ENCODE measurements at places on chromosomes 7 and 10. TPM values are rescaled to one million over a fixed set of nuclear protein-coding genes. Genes with fewer than 3 reads are reported as not detected.

OPN1SW gene
- not detected for total RNA-seq

ADIRF gene
- 23.9 TPM for total RNA-seq

MUC12 gene
- 0.89 TPM for total RNA-seq

ADAM12 gene
- 7.0 TPM for total RNA-seq

TRIL gene
- 1.0 TPM for total RNA-seq

TCAF1 gene
- 22.7 TPM for total RNA-seq

SPAG6 gene
- total RNA-seq: not detected

SEMA4G gene
- total RNA-seq: 0.82 TPM

IFT22 gene
- 7.0 TPM for total RNA-seq

SNX10 gene
- total RNA-seq: 42.1 TPM

MPP7 gene
- total RNA-seq: 11.5 TPM

CALCR gene
- not detected for total RNA-seq

OPN4 gene
- not detected for total RNA-seq

NODAL gene
- not detected for total RNA-seq

SAP25 gene
- 28.0 TPM for total RNA-seq

ZNF3 gene
- total RNA-seq: 29.3 TPM

CHRM2 gene
- not detected for total RNA-seq

LIPM gene
- not detected for total RNA-seq

ATG9B gene
- 1.5 TPM for total RNA-seq

GRB10 gene
- 80.4 TPM for total RNA-seq

SFTPA1 gene
- not detected for total RNA-seq

GDF2 gene
- not detected for total RNA-seq

CCDC3 gene
- 29.4 TPM for total RNA-seq

EPHA1 gene
- 1.5 TPM for total RNA-seq

UNCX gene
- total RNA-seq: not detected

ZNF107 gene
- 19.4 TPM for total RNA-seq

KIAA1217 gene
- total RNA-seq: 23.3 TPM

AKR1C8 gene
- total RNA-seq: not detected

MYH16 gene
- total RNA-seq: not detected

WDFY4 gene
- 96.8 TPM for total RNA-seq

SFMBT2 gene
- 39.4 TPM for total RNA-seq

EMX2 gene
- total RNA-seq: not detected

MEIG1 gene
- total RNA-seq: not detected

LLCFC1 gene
- not detected for total RNA-seq

CPA5 gene
- not detected for total RNA-seq

MYL10 gene
- total RNA-seq: not detected

SYT15B gene
- total RNA-seq: 1.0 TPM

ADD3 gene
- total RNA-seq: 101 TPM

TDRD1 gene
- total RNA-seq: 2.6 TPM

CDHR3 gene
- total RNA-seq: 1.0 TPM

CCDC186 gene
- 45.4 TPM for total RNA-seq

EDRF1 gene
- 30.1 TPM for total RNA-seq

CYP26A1 gene
- not detected for total RNA-seq

PRPS1L1 gene
- not detected for total RNA-seq

LBX1 gene
- not detected for total RNA-seq

SAMD9L gene
- 52.7 TPM for total RNA-seq

VWDE gene
- 0.23 TPM for total RNA-seq

GPC2 gene
- total RNA-seq: 4.2 TPM

HMX2 gene
- not detected for total RNA-seq

GTF2IRD2 gene
- 18.1 TPM for total RNA-seq

GIMAP1 gene
- 49.7 TPM for total RNA-seq

GPR15LG gene
- not detected for total RNA-seq

INHBA gene
- 0.88 TPM for total RNA-seq

ZPBP gene
- total RNA-seq: not detected

DCLRE1A gene
- 7.4 TPM for total RNA-seq

PARD3 gene
- total RNA-seq: 12.6 TPM

All from spleen (tissue), 13 donors.